Ammon's horn (tissue), 1 donor: ENCODE measurements at places on chromosomes 4 and X.

DNA sequence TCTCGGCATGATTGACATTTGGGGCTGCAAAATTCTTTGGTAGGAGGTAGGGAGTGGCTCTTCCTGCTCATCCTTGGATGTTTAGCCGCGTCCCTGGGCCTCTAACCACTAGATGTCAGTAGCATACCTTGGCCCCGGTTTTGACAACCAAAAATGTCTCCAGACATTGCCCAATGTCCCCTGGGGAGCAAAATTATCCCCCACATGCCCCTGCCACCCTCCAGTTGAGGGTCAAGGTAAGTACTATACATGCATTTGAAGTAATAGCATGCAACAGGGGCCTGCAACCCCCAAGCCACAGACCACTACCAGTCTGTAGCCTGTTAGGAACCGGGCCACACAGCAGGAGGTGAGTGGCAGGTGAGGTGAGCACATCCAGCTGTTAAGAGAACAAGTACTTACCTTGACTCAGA is 17.6 kb upstream of the KIAA1210 start:
- DNase-seq, result no peak

DNA sequence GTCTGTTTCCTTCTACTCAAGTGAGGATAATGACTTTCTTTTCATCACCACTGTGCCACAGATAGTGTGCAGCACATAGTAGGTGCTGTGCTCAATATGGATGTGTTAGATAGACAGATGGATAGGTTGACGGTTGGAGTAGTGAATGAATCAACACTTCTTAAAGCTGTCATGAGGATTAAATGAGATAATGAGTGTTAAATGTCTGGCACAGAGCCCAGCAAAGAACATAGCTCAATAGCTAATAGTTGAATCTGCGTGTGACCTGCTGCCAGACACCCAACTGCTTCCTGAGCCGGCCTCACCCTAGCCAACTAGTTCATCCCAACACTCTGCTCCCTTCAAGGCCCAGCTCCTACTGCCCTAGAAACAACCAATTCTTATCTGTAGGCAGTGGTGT is 67.7 kb upstream of the PJA1 start:
- DNase-seq, result no peak

- DNase-seq, result no peak
These were observed 115.1 kb downstream of the CAMK2D start for GRCh38 chr4:113646442-113646822.

DNA sequence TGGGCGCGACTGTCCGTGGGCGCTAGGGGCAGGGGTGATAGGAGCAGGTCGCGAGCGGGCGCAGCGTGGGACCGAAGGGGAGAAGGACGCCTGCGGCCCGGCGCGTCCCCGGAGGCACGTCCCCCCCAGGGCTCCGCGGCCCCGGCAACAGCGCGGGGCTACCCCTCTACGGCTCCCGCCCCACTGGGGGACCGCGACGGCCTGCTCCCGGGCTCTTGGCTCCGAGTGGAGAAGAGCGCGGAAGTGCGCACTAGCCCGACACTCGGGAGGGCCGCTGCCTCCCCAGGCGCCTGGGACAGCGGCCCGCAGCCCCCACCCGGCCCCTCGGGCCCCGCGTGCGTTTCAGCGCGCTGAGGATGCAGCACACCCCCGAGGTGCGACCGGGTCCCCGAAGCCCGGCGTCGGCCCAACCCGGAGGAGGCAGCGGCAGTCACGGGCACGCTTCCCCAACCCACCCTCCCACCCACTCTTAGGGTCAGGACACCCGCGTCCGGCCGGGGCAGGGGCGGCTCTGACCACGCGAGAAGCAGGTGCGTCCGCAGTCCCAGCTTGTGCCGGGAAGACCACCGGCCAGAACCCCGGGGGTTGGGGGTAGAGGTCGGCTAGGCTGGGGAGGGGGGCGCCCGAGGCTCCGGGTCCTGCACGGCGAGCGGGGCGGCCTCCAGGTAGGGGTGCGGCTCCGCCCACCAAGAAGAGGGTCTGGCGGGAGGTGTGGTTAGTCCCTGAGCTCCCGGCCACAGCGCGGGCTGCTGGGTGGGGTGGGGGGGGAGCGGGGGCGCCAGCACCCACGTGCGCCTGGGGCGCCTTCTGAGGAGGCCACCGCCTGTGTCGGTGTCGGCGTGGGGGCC is 18.5 kb upstream of the NAT8L start:
- DNase-seq, result no peak

- peak; percentile 31 for DNase-seq
These were observed 60.8 kb downstream of the REPS2 start for GRCh38 chrX:17007134-17007768.

GRCh38 chrX:24306440-24306839 is 7.4 kb downstream of the SUPT20HL2 start:
- DNase-seq, result no peak

DNA sequence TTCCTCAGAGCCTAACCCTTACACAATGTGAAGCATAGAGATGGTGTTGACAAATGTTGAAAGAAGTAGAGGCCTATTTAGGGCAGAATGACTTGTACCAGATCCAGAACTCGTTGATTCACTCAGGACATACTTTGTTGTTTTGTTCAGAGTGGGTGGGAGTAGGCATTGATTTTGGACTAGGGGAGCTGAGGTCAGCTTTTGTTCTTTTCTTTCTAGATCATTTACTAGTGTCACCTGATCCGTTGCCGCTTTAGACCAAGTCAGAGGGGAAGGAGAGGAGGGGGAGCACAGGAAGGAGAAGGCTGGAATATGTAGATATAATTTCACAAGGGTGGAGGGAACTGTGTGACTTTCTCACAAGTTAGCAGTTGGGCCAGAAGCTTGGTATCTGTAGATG is 282.4 kb upstream of the GPC4 start:
- no peak for DNase-seq

GRCh38 chr4:38367642-38368174 is 296.3 kb upstream of the KLF3 start:
- DNase-seq, result no peak

DNA sequence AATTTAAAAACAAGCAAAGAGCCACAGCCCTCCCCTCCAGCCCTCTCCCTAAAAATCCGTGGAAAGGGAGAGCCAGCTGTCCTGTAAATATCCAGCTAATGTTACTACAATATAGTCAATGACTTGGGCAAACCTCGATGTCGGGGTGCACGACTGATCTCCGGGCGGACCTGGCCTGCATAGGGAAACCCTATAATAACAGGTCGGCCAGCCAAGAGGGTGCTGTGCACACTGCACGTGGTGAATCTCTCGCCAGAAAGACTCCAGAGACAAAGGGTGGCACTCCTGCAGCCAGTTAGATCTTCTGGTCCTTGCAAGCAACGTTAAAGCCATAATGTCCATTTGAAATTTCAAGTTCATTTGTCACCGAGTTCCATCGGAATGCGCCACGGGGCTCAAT is 1092.8 kb downstream of the ADGRL3 start:
- DNase-seq, result no peak

DNA sequence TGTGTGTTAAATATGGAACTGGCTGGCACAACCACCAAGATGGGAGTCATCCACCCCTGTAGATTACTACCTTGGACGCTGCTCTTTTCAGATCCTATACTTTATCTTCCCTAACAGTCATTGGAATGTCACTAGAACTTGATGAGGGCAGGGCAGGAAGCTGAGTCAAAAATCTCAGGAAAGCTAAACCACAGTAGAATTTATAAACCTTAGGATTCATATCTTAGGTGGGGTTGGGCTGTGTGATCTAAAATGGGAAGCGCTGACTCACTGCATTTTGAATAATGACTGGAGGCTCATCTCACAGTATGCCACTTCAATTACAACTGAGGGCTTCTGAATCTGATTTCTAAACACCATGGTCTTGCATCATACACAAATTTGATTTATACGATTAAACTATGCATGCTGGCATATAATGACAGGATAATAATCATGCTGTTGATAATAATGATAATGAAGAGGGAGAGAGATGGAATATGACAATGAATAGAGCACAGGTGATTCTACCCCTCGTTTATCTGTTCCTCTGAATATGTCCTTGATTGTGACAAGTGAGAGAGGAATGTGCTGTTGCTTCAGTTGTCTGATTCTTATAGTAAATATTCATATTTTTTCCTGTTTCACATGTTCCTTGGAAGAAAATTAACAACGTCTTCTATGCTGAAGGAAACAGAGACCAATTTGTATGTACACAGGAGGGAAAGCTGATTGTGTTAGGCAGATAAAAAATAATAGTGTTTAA is 270.3 kb upstream of the HS3ST1 start:
- no peak for DNase-seq

DNA sequence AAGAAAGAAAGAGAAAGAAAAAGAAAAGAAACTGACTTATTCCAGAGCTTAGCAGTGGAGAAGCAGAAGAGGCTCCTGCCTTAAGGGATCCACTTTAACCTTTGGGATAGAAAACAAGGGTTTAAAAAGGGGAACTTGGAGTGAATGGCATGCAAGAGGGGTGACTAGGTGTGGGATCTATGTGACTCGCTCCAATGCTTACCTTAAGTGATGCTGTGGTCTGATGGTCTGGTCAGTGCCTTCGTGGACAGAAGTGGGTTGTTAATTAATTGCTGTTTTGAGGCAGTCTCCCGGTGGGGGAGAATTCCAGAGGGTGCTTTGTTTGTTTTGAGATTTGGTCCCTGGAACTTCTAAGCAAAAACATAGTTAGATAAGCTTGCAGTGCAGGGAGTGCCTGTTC is 21.1 kb upstream of the RHOXF1 start:
- no peak for DNase-seq

- peak; percentile 8 for DNase-seq
These were observed 43.2 kb upstream of the TMSB15B start for GRCh38 chrX:103919270-103919637.

DNA sequence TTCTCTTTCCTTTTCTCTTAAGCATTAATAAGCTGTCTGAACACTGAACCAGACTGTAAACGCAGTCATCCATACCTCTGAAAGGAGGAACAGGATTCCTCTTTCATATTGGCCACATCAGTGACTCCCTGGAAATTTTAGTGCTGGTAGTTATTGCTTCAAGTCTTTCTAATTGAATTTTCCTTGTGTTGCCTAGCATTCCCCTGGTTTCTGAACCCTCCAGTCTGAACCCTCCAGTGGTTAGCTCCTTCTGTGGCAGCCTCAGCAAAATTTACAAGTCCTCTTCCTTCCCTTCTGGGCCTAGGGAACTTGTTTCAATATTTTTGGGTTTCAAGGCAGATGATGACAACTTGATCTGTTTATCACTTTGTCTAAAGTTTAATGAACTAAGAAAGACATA is 7.9 kb downstream of the SPARCL1 start:
- no peak for DNase-seq

GRCh38 chr4:98448908-98449307 is 187.7 kb downstream of the RAP1GDS1 start:
- no peak for DNase-seq

DNA sequence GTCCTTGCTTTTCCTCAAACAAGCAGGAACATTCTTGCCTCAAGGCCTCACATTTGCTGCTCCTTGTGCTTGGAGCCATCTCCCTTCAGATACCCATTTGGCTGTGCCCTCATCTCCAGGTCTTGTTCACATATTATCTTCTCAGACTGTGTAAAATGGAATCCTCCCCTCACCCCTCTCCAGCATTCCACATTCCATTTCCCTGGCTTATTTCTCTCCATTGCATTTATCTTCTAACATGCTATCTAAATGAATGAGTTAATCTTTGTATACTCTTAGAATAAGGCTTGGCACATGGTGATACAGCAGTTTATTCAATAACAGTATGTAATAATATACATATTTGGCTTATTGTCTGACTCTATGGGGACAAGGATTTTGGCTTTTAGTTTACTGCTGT is 8.8 kb upstream of the GALNT7 start:
- no peak for DNase-seq

GRCh38 chr4:124306352-124306751 is 406.2 kb downstream of the ANKRD50 start:
- DNase-seq, result no peak

GRCh38 chr4:76458825-76459224 is 23.8 kb downstream of the SHROOM3 start:
- DNase-seq, result no peak

GRCh38 chrX:7334253-7334935 is 186.4 kb upstream of the PUDP start:
- no peak for DNase-seq

- no peak for DNase-seq
These were observed 406.3 kb upstream of the CPEB2 start for GRCh38 chr4:14596028-14596427.

DNA sequence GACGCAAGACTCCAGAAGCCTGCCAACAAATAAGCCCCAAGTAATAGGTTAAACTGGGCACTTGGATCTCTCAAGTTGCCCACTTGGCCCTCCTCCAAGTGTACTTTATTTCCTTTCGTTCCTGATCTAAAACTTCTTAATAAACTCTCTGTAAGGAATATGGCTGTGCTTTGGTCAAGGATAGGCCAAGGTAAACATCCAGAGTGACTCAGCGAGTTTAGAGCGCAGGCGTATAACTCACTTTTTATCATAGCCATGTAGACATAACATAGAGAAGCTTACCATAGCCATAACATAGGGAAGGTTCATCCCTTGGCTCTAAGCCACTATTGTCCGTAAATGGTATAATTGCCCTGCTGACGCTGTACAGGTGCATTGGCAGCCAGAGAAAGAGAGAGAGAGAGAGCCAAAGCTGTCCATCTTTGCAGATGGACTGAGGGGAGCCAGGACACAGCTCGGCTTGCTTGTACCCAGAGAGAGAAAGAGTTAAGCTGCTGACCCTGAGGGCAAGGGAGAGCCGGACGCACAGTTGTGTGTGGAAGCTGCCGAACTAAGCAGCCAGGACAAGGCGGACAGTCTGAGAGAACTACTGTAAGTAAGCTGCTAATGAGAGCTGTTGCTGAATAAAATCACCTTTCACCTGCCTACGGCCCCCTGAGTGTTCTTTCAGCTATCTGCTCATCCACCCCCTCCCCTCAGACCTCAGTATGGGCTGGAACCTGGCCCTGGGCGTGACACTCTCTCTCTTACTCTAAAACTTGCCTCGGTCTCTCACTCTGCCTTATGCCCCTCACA is 1.8 kb downstream of the TLR1 start:
- DNase-seq, result no peak

DNA sequence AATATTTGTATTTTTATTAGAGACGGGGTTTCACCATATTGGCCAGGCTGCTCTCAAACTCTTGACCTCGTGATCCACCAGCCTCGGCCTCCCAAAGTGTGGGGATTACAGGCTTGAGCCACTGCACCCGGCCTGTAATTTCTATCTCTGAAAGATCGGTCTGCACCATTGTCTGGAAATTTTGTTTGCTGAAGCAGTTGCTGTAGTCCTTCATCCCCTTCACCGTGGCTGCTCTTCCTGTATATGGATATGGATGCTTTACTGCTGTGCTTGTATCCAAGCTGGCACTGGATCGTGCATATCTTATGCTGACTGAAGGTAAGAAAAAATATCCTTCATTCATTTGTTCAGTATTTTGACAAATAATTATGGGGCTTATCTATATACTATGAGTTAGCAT is 338.4 kb upstream of the GNPDA2 start:
- no peak for DNase-seq

DNA sequence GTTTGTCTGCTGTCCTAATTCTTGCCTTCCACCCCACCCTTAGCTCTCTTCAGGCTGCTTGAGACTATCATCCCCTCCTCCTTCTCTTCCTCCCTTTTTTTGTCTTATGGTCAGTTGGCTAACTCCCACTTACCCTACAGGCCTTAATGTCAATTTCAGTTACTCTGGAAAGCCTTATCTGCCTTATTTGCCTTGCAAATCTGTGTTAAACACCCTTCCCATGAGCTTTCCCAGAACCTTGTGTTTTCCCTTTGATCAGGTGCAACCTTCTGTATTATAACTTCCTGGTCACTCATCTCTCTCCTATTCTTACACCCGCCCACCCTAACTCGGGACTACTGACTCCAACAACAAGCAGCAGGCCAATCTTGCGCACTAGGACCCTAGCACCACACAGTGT is 74.8 kb downstream of the COX18 start:
- no peak for DNase-seq
